ENCODE measurements at places on chromosomes 11 and 22.

GRCh38 chr11:48005831-48006270 is 25.5 kb downstream of the PTPRJ start:
- DNase-seq, result no peak

DNA sequence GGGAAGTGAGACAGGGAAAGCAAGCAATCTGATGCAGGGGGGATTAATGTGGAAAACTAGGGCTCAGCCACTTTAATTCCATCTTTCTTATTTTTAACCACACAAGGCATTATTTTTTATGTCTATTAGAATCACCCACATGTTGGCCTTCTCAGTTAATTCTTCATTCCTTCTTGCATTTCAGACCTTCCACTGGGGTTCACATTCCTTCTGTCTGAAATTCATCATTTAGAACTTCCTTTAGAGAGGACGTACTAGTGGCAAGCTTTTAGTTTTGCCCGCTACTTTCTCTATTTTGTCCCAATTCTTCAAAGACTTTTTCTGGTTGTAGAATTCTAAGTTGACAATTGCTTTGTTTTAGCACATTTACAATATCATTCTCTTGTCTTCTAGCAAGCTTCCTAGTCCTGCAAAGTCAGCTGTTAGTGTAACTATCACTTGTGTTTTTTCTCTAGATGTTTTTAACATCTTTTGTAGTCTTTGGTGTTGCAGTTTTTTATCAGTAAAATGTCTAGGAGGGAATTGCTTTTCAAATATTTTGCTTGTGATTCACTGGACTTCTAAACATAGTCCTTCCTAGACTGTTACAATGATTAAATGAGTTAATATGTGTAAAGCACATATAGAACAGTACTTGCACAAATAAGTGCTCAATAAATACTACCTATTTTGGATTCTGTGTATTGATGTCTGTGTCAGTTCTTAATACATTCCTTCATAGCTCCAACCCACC is 5.5 kb upstream of the NNMT start:
- DNase-seq, result no peak

DNA sequence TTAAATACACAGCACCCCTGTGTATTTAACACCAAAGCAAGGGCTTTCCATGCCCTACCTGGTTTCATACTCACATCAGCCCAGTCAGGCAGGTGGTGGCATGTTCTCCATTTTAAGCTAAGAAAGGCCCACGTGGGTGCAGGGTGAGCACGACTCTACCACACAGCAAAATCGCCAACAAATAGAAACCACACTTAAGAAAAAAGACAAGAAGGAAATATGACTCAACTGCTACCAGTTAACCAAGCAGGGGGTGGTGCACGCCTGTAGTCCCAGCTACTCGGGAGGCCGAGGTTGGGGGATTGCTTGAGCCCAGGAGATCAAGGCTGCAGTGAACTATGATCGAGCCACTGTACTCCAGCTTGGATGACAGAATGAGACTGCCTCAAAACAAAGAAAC is 35.2 kb upstream of the TFIP11 start:
- DNase-seq, result no peak

DNA sequence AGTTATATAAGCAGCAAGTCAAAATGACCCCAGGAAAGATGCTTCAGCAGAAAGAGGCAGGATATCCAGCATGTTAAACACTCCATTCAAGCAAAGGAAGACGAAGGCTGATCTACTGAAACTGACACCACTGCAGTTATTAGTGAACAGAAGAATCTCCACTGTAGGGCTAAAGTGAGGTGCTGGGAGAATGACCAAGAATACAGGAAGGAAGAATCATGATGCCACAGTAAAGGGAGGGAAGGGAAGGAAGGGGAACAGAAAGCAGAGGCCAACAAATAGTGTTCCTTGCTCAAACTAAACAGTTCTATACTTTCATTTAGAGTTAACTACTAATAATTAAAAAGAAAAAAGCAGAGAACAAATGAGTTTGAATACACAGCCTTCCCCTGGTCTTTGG is 92.5 kb downstream of the SIK3 start:
- DNase-seq, result no peak

GRCh38 chr22:42926104-42926503 is 69.0 kb upstream of the ARFGAP3 start:
- no peak for DNase-seq

DNA sequence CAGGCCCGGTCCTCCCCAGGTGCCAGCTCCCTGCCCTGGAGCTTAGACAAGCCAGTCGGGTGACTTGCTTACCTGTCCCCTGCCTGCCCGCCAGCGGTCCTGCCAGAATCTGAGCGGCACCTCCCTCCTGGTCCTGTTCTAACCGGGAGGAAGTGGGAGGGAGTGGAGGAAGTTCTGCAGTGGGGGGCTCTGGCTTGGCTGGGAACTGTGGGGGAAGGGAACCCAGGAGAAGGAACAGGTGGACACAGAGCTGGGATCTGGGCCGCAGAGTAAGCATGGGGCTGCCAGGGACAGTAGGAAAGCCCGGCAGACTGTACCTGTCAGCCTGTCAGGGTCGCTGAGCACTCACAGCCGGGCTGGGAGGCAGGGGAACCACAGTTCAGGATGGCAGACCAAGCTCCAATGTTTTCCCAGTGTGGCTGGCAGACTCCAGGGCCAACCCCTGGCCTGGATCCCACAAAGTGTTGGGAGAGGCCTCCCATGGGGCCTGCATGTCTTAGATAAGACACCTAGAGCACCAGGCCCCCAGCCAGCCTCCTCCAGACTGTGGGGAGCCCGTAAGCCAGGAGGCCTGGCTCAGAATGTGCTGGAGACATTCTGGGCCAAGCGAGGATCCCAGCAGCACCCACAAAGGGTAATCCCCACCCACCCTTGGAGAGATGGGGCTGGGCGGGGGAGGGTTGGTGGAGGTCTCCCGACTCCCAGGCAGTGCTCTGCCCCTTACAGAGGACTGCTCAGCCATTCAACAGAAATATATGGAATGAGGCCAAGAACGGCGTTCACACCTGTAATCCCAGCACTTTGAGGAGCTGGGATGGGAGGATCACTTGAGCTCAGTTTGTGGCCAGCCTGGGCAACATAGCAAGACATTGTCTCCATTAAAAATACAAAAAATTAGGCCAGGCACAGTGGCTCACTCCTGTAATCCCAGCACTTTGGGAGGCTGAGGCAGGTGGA is 2.3 kb downstream of the CYB5R3 start:
- DNase-seq, result no peak

DNA sequence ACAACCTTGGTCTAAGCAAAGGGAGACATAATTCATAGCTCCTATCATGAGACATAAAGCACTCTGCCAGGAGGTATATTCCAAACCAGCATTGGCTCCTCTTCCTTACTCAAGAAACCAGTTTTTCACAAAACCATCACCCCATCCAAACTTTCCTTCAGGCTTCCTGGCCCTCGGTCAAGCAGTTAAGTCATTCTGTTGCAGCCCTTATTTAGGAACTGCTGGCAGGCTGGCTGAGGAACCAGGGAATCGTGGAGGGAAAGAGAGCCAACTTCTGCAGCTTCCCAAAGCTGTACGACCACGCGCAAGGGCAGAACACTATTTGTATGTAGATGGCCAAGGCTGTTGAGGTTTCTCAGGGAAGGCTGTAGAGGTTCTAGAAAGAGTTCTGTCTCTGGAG is 680 bp downstream of the IFT46 start:
- no peak for DNase-seq

DNA sequence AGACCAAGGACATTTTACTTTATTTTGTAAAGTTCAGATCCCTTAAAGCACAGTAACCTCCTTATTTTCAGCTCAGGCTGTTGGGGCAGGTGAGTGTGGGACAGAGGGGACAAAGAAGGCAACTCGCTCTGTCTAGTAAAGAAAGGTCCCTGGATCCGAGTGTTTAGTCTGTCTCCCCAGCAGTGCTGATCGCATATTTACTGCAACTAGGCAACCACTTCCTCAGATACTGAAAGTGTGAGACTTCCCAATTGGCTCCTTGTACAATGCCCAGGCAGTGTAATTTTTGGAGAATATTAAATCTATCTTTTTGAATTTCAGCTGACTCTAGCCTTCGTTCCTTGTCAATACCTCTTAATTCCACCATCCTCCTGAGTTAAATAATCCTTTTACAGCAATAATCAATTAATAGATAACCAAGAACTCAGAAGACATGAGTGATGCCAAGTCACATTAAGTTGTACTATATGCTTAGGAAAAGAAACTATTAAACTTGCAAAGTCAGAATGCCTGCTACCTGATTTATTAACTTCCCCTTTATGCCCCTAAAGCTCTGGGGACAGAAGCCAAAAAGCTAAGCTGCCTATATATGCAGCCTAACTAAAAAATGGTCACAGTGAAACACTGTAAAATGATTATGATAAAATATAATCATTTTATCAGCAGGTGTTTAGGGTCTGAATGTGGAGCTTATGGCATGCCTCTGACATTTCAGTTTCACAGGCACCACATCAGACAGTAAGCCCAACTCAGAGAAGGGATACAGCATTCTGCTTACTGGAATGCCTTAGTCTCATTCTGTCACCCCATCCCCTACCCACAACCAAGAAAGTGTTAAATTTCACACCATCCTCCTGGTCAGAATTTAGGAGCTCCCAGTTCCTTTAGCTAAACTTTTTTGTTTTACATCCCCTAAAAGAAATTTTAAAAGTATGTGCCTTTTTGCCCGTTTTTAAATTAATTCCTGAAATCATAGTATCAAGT is 138.7 kb downstream of the TRIM44 start:
- no peak for DNase-seq

- DNase-seq, result no peak
Observed at GRCh38 chr11:101133190-101133589, 3.6 kb upstream of the PGR start.

DNA sequence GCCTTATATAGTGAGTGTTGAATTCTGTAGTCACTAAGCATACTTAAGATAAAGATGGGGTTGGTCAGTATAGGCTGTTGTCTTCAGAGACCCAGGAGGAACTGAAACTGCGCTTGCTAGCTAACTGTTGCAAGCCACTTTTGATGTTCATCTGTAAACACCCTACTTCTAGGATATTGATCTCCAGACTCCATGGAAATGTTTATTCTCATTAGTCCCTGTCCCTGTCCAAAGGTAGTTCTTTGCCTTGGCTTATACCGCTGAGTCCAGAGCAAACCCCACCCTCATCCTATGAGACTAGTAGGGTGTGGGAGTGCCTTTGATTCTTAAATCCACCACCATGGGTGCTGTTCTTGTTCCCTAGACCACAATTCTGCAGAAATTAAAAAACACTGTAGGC is 36.4 kb downstream of the DEPDC5 start:
- DNase-seq, result no peak

DNA sequence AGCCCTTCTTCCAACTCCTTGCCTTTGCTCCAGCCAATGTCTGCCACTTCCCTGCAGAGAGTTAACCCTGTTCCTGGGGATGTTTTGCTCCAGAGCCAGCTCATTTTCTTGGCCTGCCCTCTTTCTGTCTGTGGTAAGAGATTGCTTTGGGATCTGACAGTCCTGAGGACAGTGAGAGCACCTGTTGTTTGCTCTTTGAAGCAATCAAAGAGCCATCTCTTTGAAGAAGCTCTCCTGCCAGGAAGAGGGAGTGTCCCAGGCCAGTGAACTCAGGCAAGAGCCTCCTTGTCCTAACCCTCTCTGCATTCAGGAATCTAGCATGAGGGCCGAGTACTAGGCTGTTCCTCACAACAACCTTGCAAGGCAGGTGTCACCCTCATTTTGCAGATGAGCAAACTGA is 42.2 kb downstream of the TRAF6 start:
- DNase-seq, result no peak

DNA sequence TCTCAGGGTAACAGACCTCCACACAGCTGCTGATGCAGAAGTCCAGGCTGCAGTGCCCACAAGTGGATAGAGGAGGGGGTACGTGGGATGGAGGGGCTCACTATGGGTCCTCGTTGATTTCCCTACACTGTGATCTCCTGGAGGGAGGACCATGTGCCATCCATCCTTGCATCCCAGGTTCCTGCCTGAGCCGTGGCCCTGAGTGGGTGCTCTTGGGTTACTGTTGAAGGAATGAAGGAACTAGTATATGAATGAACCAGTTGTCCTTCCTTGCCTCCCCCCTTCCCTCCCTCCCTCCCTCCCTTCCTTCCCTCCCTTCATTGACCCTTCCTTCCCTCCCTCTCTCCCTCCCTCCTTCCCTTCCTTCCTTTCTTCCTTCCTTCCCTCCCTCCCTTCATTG is 15.4 kb downstream of the APOBEC3B start:
- no peak for DNase-seq

- no peak for DNase-seq
Observed at GRCh38 chr11:113161711-113162591, 152.4 kb upstream of the TTC12 start.

DNA sequence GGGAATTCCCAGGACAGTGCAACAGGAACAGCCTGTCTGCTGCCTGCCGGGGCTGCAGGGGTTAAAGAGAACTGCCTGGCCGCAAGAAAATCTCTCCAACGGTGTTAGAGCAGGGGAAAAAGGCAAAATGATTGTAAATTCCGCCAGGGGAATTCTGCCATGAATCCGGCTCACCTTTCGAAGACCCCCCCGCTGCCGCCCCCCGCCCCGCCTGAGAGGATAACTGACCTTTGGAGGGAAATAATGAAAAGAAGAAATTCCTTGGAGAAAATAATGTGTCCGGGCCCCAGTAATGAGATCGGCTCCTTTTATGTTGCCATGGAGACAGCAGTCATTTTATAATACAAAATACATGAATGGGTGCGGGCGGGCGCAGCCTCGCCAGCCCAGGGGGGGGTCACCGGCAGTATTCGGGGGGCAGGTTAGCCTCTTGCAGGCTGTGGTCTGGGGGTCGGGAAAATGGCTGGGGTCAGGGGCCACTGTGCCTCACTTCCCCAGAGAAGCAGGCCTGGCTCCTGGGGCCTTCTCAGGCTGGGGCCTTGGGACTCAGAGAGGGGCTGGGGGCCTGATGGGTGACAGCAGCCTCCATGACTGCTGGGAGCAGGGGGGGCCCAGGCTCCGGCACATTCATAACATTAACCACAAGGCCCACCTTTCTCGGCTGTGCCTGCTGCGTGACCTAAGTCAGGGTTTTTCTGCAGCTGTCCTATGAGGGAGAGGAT is 228.1 kb downstream of the MN1 start:
- no peak for DNase-seq

DNA sequence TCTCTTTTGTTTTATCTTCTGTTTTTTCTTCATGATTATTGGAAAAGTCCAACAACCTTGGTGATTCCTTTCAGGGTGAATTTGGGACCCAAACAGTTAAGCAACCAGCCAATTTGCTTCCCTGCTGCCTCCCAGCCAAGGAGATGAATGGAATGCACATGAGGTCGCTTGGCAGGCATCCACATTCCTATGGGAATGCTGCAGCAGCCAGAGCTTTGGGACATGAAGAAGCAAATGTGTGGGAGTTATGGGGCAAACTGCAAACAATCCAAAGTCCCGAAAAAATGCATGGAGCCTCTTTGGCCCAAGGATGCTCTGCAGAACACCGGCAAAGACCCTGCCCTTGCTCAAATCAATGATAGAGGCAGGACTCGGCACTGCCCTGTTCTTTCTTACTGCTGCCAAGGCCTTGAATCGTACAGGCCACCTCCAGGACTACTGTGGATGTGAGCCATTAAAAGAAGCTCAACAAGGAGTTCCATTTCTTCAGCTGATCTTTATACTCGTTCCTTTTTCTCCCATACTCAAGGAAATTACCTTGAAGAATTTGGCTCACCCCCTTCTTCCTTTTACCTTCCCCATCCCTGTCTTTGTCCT is 117.3 kb upstream of the TEAD1 start:
- DNase-seq, result no peak

GRCh38 chr22:45775062-45775461 is 103.4 kb downstream of the ATXN10 start:
- DNase-seq, result no peak

GRCh38 chr11:24543771-24544170 is 46.9 kb downstream of the LUZP2 start:
- DNase-seq, result no peak
